Amniotic stem cell (primary cell): ENCODE measurements at places on chromosomes 3 and 15.

DNA sequence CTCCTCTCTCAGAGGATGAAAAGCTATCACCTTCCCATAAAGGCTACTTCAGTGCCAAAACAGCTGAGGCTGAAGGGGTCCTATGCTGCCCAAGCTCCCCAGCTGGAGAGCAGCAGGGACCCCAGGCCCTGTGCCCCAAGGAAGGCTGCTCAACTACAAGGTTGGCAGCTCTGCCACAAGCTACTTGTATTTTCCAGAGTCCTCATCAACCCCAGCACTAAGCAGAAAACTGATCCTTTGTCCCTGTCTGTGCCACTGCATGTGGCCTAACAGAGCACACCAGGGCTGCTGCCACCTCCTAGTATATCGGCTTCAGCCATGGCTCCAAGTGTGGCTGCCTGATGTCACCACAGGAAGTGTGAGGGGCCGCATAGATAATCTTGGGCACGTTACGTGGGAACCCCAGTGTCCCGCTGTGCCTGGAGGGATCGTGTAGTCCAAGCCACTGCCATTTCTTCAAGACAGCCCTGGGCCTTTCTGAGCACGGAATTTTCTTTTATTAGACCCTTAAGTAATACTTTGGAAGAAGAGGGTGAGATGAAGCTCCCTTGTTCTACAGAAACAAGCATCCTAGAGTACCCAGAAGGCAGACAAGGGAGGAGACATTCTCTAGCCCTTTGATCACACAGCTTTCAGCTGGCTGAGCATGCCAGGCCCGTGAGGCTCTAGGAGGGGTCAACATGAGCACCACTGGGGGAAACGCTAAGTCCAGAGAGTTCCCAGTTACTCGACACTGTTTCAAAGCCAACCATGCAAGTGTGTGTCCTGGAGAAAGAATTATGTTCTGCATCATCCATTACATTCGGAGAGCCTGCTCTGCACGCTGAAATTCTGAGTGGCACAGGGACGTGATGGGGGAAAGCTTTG, 60.7 kb downstream of the CAPN7 start:
- no peak for DNase-seq

GRCh38 chr3:42110631-42111030, 19.5 kb downstream of the TRAK1 start:
- no peak for DNase-seq

DNA sequence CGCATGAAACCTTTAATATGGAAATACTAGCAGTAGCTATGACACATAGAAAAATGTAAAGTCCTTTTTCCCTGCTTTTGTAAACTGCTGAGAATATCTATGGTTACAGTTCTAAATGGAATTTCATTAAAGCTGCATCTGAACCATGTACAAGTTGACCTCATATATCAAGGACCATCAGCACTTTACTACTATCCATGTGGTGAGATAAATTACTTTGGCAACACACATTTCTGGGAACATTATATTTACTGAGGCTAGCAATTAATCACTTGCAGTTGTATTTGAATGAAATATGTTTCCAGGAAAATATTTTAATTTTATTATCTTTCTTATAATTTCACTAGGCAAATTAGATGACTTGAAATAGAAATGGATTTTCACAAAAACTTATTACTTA, 545.5 kb downstream of the NAALADL2 start:
- no peak for DNase-seq

DNA sequence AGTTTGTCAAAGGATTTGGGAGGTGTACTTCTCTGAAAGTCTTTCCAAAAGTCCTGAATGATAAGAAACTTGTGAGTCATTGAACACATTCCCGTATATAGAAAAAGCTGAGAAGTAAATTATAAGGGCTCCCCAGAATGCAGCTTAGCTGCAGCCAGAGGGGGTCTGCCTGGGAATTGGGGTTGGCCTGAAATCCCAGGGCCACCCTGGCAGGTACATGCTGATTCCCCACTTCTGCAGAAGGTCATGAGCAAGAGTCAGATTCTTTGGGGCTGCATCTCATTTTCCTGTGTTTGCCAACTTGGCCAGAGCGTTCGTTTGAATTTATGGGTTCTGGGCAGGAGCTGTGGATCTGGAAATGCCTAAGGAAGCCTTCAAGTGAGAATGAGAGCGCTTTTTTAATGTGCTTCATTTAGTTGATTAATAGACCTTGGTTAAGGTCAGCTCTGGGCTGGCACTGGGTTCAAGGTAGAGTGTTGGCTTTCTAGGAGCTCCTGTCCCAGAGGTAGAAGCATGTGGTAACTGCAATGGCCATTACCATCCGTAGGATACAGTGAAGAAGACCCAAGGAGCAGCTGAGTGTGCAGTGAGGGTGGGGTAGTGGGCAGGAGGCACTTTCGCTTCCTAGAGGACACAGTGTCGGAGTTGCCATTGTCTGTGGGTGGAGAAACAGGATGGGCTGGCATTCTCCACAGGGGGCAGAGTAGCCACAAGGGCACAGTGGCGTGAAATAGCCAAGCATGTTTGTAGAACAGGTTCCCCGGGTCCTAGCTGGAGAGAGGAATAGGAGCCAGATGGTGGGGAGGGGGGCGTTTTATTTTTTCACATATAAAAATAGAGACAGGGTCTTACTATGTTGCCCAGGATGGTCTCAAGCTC, 3.2 kb downstream of the SLC6A6 start:
- no peak for DNase-seq

DNA sequence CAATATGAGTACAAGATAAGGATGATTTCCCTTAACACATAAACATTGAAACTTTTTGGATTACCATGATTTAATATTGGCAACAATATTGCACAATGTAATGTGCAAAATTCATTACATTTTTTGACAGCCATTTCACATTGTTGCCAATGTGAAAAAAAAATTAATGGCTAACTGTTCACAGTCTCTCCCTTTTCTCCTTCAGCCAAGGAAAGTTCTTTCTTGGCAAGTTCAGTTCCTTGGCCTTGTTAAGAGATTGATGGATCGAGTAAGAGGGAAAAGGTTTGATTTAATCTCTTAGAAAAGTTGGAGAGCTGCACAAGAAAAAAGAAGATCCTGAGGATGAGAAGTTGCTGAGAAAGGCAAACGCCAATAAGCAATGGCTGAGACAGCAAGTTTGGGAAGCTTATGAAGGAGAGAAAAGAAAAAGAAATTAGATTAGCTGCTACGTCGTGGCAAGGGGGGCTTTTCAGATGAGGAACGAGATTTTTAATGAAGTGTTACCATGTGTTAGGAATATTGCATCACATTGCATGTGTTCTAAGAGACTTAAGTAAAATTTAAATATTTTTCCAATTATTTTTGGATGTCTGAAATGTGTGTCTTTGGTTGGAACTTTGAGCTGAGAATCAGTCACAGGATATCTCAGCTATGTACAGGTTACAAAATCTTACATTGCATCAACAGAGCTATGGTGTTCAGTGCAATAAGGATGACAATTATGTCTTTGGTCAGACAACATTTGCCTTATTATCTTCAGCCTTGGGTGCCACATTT, 61.4 kb upstream of the ZNF280D start:
- DNase-seq = no peak

GRCh38 chr3:188749830-188750229, 421.9 kb upstream of the TPRG1 start:
- no peak for DNase-seq

DNA sequence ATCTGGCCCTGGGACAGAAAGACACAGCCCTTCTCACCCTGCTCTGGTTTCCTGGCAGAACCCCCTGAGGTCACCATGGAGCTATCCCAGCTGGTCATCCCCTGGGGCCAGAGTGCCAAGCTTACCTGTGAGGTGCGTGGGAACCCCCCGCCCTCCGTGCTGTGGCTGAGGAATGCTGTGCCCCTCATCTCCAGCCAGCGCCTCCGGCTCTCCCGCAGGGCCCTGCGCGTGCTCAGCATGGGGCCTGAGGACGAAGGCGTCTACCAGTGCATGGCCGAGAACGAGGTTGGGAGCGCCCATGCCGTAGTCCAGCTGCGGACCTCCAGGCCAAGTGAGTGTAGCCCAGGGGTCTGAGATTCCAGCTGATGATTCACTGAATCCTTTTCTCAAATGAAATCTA, 61.7 kb downstream of the BOC start:
- no peak for DNase-seq

GRCh38 chr3:55160241-55160983, 232.6 kb upstream of the LRTM1 start:
- peak; percentile 91 for DNase-seq

GRCh38 chr3:78633626-78634025, 1134.2 kb downstream of the ROBO1 start:
- no peak for DNase-seq

- no peak for DNase-seq
Measured at GRCh38 chr15:74884428-74885223, 5.2 kb upstream of the MPI start.

DNA sequence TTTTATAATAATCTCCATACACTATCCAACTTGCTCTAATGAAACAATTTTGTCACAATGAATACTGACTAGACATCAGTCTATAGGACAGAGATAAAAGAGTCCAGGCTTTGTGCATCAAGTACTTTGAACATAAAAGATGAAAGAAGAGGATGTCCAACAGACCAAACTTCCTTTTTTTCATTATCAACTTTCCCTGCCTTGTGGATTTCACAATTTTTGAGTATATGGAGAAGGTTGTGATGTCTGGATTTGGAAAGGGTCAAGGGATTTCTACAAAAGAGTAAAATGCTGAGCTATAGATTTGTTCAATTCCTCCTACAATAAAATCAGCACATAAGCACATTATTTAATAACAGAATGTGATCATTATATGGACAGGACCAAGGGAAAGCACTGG, 25.7 kb downstream of the CD47 start:
- no peak for DNase-seq

GRCh38 chr3:28917895-28918475, 362.9 kb upstream of the RBMS3 start:
- no peak for DNase-seq

- DNase-seq = no peak
Measured at GRCh38 chr3:158458464-158458863, 112.5 kb upstream of the MLF1 start.

GRCh38 chr3:115325539-115325938, 178.5 kb upstream of the ZBTB20 start:
- no peak for DNase-seq

DNA sequence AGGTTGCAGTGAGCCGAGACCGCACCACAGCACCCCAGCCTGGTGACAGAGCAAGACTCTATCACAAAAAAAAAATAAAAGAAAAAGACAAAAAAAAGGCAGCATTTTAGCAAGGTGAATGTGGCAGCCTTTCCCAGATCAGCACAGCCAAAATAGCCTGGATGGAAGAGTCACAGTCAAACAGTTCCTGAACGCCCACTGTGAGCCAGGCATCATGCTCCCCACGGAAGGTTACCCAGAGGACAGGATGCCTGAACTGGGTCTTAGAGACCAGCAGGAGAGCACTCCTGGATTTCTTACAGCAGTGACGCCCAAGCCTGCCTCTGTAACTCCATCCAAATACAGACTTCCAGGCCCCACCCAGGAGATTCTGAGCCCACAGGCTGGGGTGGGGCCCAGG, 4.5 kb downstream of the XXYLT1 start:
- no peak for DNase-seq

GRCh38 chr3:130925628-130926027, 31.7 kb downstream of the ATP2C1 start:
- no peak for DNase-seq
